ENCODE measurements at places on chromosomes 4 and X.

DNA sequence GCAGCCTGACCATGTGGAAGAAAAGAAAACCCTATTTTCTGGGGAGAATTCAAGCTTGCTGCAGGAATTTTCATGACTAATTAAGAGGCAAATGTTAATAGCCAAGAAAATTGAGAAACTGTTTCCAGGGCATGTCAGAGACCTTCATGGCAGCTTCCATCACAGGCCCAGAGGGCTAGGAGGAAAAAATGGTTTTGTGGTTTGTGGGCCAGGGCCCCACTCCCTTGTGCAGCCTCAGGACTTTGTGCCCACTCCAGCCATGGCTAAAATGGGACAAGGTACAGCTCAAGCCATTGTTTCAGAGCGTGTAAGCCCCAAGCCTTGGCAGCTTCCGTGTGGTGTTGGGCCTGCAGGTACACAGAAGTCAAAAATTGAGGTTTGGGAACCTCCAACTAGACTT is 282.9 kb downstream of the DCAF12L2 start:
- no peak for DNase-seq

DNA sequence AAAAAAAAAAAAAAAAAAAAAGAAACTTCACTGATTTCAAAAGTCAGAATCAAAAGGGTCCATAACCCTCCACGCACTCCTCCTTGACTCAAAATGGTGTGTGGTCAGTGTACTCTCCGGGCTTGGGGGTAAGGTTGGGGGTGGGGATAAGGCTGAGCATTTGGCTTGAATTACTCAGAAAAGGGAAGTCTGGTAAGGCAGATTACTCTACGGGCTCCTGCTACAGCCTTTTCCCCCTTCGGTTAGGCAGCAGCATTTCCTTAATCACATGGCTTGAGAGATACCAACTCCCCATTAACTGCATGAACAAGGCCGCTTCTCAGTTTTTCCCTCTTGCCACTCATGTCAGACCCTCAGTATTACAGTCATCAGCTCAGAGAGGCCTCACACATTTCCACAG is 135.4 kb upstream of the DUSP21 start:
- no peak for DNase-seq

- no peak for DNase-seq
These were observed 85.2 kb downstream of the MAPK10 start for GRCh38 chr4:86274642-86275041.

- peak; percentile 51 for DNase-seq
These were observed 759 bp upstream of the TBC1D1 start for GRCh38 chr4:37889849-37890800.

Measured in adrenal gland (tissue), 19 donors.